LoVo (cell line): ENCODE measurements at places on chromosomes 1 and 21.

- peak; percentile 58 for DNase-seq
Observed at GRCh38 chr1:234659538-234659937, 49.6 kb upstream of the IRF2BP2 start.

GRCh38 chr1:211734359-211734758 lies 58.9 kb upstream of the NEK2 start:
- DNase-seq, result no peak

GRCh38 chr21:41924368-41924754 lies 29.5 kb downstream of the C2CD2 start:
- no peak for DNase-seq

- DNase-seq, result peak; percentile 32
Observed at GRCh38 chr1:3068564-3069431, at the start of gene PRDM16. PRDM16 (plus strand) TSS chr1:3069203; CDS start chr1:3069260, 57 bp downstream.

DNA sequence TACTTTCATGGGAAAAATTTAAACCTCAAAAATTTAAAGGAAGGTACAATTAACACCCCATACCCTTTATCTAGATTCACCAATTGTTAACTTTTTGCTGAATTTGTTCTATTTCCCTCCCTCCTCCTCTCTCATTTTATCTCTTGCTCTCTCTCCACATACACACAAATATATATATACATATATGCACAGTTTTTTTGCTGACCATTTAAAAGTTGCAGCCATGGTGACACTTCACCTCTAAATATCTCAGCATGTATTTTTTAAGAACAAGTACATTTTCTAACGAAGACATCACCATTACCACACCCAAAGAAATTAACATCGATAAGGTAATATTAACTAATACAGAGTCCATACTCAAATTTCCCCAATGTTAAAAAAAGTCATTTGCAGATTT lies 33.9 kb downstream of the LRIG2 start:
- DNase-seq, result no peak
